ENCODE measurements at places on chromosomes 12 and 14. TPM values are rescaled to one million over a fixed set of nuclear protein-coding genes. Genes with fewer than 3 reads are reported as not detected.

GRCh38 chr12:93664573-93665138 is 12.5 kb upstream of the CRADD start:
- DNase-seq, result no peak

DNA sequence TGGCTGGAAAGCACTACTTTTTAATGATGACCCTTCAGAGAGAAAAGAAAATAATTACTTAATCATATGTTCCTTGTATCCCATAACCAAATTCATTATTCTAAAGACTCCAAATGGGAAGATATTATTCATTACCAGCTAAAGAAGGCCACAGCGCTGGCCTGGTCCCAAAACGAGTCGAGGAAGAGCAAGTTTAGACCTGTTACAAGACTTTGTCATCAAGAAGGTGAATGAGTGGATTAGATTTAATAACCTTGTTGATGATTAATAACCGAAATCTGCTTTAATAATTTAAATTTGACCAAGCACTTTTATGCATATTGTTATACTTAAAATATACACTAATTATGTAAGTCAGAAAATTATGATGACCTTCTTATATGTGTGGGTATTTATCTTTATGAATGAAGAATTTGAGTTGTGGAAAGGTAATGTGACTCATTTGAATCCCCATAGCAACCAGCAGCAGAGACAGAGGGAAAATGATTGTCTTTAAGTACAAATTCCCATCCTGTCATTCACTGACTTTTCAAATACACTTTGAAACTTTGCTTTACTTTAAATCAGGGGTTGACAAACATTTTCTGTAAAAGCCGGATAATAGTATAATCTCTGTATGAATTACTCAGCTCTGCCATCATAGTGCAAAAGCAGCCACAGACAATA is 200.3 kb upstream of the NPAS3 start:
- DNase-seq, result no peak

DNA sequence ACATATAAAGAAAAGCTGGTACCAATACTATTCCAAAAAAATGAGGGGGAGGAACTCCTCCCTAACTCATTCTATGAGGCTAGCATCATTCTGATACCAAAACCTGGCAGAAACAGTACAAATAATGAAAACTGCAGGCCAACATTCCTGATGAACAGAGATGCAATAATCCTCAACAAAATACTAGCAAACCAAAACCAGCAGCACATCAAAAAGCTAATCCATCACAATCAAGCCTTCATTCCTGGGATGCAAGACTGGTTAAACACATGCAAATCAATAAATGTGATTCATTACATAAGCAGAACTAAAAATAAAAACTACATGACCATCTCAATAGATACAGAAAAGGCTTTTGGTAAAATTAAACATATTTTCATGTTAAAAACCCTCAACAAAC is 281.3 kb downstream of the KCNH5 start:
- no peak for DNase-seq

DNA sequence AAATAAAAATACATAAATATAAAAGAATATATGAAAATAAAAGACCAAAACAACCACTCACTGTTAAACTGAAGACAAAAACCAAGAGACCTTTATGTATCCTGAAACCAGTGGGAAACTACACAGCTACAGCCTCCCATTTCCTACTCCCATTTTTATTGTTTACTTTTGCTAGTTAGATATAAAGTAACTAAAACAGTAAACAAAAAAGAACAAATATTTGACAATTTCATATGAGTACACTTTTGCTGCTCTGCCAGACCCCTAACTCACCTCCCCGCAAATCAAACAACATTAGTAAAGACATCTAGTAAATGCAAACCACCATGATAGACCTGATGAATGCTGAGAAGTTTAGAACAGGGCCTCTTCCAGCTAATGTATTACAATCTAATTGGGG is 97.1 kb downstream of the BCL2L14 start:
- DNase-seq, result no peak

GRCh38 chr12:127655691-127656090 is 611.3 kb upstream of the TMEM132C start:
- DNase-seq, result no peak

- no peak for DNase-seq
These were observed 980.6 kb downstream of the VRK1 start for GRCh38 chr14:97777622-97778355.

DAO gene
- total RNA-seq, result not detected

CLEC1A gene
- not detected for total RNA-seq

GPR84 gene
- 0.57 TPM for total RNA-seq

VWF gene
- not detected for total RNA-seq
